Neuronal stem cell (in vitro differentiated cells): ENCODE measurements at places on chromosomes 2 and 18.

DNA sequence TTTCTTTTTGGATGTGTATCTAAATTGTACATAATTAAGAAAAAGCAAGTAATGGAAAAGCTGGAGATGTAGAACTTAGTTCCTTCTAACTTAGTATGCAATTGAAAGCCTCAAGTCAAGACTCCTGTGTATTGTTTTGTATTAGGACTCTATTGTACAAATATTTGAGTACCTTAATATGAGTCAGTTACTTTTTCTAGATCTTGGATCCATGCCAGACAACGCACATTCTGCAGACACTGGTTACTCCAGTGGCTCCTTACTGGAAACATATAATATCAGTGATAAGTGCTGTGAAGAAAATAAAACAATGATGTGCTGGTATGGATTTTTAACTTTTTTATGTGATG is 1.5 kb downstream of the SLC39A10 start:
- peaks cover 5% of the 10 kb centered on the region for H3K4me1 ChIP-seq
- no peak for DNase-seq
- peaks cover 11% of the 10 kb centered on the region for H3K36me3 ChIP-seq
- peak overlapping the region; percentile 31 for H3K4me3 ChIP-seq
- no peaks in the 10 kb centered on the region for H3K27me3 ChIP-seq

DNA sequence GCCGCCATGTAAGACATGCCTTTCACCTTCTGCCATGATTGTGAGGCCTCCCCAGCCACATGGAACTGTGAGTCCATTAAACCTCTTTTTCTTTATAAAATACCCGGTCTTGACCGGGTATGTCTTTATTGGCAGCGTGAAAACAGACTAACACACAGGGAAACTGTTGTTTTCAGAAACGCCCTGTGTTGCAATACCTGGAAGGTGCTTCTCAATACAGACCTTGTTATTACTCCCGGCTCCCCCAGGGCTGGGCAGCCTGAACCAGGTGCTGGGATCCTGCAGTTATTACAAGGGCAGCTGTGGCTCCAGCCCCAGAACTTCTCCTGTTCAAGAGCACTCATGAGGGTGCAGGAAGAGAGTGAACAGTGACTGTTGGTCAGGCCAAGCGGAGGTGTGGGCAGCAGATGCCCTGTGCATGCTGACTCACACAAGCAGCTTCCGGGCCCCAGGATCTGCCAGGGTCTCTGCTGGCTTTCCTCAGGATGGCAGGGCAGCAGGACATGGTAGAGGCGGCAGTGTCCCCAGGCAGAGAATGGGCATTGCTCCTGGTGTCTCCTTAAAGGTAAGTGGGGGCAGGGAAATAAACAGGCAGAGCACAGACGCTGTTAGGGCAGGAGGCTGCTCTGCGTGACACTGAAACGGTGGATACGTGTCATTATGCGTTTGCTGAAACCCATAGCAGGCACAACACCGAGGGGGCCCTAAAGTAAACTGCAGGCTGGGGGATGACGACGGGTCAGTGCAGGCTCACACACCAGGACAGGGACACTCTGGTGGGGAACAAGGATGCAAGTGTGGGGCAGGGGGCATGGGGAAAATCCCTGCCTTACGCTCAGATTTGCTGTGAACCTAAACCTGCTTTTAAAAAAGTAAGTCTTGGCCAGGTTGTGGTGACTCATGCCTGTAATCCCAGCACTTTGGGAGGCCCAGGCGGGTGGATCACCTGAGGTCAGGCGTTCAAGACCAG is 89.1 kb downstream of the NDUFA10 start:
- no peak for DNase-seq
- no peak overlapping the region for H3K27ac ChIP-seq
- no peaks in the 10 kb centered on the region for H3K36me3 ChIP-seq
- no peak overlapping the region for H3K4me3 ChIP-seq
- H3K27me3 ChIP-seq: no peaks in the 10 kb centered on the region

GRCh38 chr18:23253630-23254029 is 118.3 kb downstream of the CABLES1 start:
- H3K27me3 ChIP-seq: no peaks in the 10 kb centered on the region
- no peak overlapping the region for H3K4me3 ChIP-seq
- H3K4me1 ChIP-seq: peaks cover 8% of the 10 kb centered on the region
- peaks cover 2% of the 10 kb centered on the region for H3K36me3 ChIP-seq
- no peak for DNase-seq
- no peak overlapping the region for H3K27ac ChIP-seq

GRCh38 chr18:27845897-27846296 is 331.0 kb downstream of the CDH2 start:
- no peak for DNase-seq
- no peaks in the 10 kb centered on the region for H3K27me3 ChIP-seq
- no peaks in the 10 kb centered on the region for H3K4me1 ChIP-seq
- H3K27ac ChIP-seq: no peak overlapping the region
- no peaks in the 10 kb centered on the region for H3K36me3 ChIP-seq

DNA sequence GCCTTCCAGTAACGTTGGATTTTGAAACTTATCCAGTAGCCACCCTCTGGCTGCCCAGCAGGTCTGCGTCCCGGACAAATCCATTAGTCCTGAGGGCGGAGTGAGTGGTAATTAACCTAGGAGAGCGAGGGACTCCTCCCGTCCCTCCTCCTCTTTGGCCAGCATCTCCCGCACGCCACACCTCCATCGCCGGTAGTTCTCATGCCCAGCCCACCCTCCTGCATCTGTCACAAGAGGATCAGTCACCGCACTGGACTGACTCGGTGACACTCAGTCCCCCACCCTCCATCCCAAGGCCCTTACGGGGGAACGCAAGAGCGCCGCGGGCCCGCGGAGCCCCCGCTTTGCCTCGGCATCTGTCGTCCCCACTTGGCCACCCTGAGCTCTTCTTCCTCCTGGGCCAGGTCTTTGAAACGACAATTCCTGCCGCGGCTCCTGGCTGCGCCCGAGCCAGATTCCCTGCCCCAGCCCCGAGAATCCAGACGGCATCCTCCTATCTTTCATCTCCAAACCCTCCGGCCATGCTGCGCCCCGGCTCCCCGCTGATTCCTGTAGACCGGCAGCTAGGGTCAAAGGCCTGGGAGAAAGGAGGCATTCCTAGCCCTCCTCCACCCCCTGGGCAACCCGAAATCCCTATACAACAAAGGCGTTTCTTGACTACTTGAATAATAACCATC is 77.5 kb downstream of the EIF2AK3 start:
- peak; percentile 59 for DNase-seq
- H3K4me1 ChIP-seq: peaks cover 2% of the 10 kb centered on the region
- H3K27ac ChIP-seq: peak overlapping the region; percentile 22
- H3K27me3 ChIP-seq: peaks cover 4% of the 10 kb centered on the region

GRCh38 chr2:20170704-20171250 is 54.2 kb downstream of the SDC1 start:
- H3K27me3 ChIP-seq: no peaks in the 10 kb centered on the region
- DNase-seq: no peak
- H3K27ac ChIP-seq: no peak overlapping the region
- H3K36me3 ChIP-seq: no peaks in the 10 kb centered on the region
- H3K4me3 ChIP-seq: no peak overlapping the region
- H3K4me1 ChIP-seq: peaks cover 9% of the 10 kb centered on the region

- no peaks in the 10 kb centered on the region for H3K27me3 ChIP-seq
- peak overlapping the region; percentile 99 for H3K27ac ChIP-seq
- peak overlapping the region; percentile 20 for H3K4me3 ChIP-seq
- peak; percentile 92 for DNase-seq
- H3K4me1 ChIP-seq: peaks cover 55% of the 10 kb centered on the region
- no peaks in the 10 kb centered on the region for H3K36me3 ChIP-seq
Measured at GRCh38 chr2:64404002-64404731, 49.8 kb upstream of the LGALSL start.

DNA sequence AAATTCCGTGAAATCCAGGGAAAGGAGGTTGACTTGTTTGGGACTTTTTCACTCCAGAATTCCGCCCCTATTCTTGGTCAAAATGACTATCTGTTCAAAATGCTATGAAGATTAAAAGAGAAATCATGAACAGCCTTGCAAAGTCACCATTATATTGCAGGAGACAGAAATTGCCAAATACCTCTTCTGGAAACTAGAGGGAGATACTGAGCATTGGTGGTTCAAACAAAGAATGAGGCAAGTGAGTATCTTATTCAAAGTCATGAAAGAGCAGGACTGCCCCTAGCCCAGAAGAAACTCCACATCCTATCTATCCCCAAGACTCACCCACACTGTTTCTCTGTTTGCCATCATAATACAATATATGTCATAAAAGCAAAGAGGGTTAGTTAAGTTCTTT is 862.3 kb upstream of the POU3F3 start:
- DNase-seq: no peak
- H3K4me3 ChIP-seq: no peak overlapping the region
- H3K36me3 ChIP-seq: no peaks in the 10 kb centered on the region
- H3K27ac ChIP-seq: no peak overlapping the region
- no peaks in the 10 kb centered on the region for H3K4me1 ChIP-seq

DNA sequence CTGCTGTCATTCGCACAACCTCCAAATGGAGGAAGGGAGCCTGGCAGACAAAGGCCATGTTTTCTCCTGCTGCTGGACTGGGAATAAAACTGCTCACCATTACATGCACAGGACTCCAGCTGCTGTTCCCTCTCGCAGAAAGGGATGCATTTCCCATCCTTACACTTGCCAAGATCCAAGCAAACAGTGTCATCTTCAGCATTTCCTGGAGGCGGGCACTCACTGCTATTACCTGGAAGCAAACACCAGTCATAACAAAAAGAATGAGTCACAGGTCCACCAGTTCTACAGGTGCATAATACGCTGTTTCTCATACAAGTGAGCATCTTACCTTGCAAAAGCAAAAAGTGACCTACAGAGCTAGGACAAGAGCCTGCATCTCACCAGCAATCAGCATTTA is 22.7 kb downstream of the IAH1 start:
- DNase-seq: no peak
- no peak overlapping the region for H3K4me3 ChIP-seq
- H3K27ac ChIP-seq: no peak overlapping the region
- H3K4me1 ChIP-seq: no peaks in the 10 kb centered on the region
- H3K27me3 ChIP-seq: no peaks in the 10 kb centered on the region
- peaks cover 25% of the 10 kb centered on the region for H3K36me3 ChIP-seq

- DNase-seq: no peak
- H3K36me3 ChIP-seq: peaks cover 2% of the 10 kb centered on the region
- H3K27me3 ChIP-seq: no peaks in the 10 kb centered on the region
- H3K4me1 ChIP-seq: peaks cover under 1% of the 10 kb centered on the region
- no peak overlapping the region for H3K27ac ChIP-seq
Measured at GRCh38 chr2:1600191-1601066, 143.9 kb downstream of the PXDN start.

DNA sequence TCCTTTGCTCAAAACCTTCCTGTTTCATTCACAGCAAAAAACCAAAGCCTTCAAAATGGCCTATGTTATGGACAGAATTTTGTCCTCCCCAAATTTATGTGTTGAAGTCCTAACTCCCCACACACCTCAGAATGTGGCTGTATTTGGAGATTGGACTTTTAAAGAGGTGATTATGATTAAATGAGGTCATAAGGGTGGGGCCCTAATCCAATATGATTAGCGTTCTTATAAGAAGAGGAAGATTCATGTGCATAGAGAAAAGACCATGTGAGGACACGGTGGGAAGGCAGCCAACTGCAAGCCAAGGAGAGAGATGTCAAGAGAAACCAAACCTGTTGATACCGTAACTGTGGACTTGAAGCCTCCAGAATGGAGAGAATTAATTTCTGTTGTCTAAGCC is 4.6 kb upstream of the ZNF638 start:
- DNase-seq: no peak
- no peaks in the 10 kb centered on the region for H3K36me3 ChIP-seq
- H3K4me3 ChIP-seq: no peak overlapping the region
- no peaks in the 10 kb centered on the region for H3K27me3 ChIP-seq
- H3K27ac ChIP-seq: no peak overlapping the region
- no peaks in the 10 kb centered on the region for H3K4me1 ChIP-seq

- H3K4me3 ChIP-seq: no peak overlapping the region
- no peaks in the 10 kb centered on the region for H3K4me1 ChIP-seq
- no peak overlapping the region for H3K27ac ChIP-seq
Measured at GRCh38 chr2:125656190-125656589, 999.8 kb upstream of the GYPC start.

- H3K36me3 ChIP-seq: no peaks in the 10 kb centered on the region
- H3K4me3 ChIP-seq: no peak overlapping the region
- no peaks in the 10 kb centered on the region for H3K4me1 ChIP-seq
- DNase-seq: no peak
- no peaks in the 10 kb centered on the region for H3K27me3 ChIP-seq
Measured at GRCh38 chr2:68352651-68353391, 12.3 kb upstream of the PLEK start.

GRCh38 chr2:190599073-190599472 is 49.8 kb upstream of the NAB1 start:
- no peak overlapping the region for H3K4me3 ChIP-seq
- no peaks in the 10 kb centered on the region for H3K36me3 ChIP-seq
- no peaks in the 10 kb centered on the region for H3K27me3 ChIP-seq

DNA sequence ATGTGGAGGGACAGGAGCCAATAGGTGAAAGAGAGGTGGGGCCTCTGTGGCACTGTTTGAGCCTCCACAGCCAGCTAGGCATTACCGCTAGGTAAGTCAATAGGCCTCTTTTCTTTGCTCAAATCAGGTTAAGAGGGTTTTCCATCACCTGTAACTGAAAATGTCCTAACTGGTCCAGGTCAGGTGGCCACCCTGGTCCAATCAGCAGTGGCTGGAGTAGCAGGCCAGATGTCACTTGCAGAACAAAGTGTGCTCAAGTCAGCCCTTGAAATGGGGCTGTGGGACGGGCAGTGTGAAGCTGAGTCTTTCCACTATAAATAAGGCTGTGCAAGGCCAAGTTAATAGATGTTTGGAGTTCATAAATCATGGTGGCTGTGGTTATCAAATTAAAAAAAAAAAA is 20.9 kb downstream of the FBXO36 start:
- H3K27me3 ChIP-seq: no peaks in the 10 kb centered on the region
- H3K36me3 ChIP-seq: no peaks in the 10 kb centered on the region
- no peak overlapping the region for H3K27ac ChIP-seq
- no peaks in the 10 kb centered on the region for H3K4me1 ChIP-seq
- H3K4me3 ChIP-seq: no peak overlapping the region
- no peak for DNase-seq

- H3K4me1 ChIP-seq: peaks cover 5% of the 10 kb centered on the region
- no peaks in the 10 kb centered on the region for H3K27me3 ChIP-seq
- H3K27ac ChIP-seq: no peak overlapping the region
- no peak for DNase-seq
Measured at GRCh38 chr2:18950361-18950851, 361.0 kb upstream of the NT5C1B start.

DNA sequence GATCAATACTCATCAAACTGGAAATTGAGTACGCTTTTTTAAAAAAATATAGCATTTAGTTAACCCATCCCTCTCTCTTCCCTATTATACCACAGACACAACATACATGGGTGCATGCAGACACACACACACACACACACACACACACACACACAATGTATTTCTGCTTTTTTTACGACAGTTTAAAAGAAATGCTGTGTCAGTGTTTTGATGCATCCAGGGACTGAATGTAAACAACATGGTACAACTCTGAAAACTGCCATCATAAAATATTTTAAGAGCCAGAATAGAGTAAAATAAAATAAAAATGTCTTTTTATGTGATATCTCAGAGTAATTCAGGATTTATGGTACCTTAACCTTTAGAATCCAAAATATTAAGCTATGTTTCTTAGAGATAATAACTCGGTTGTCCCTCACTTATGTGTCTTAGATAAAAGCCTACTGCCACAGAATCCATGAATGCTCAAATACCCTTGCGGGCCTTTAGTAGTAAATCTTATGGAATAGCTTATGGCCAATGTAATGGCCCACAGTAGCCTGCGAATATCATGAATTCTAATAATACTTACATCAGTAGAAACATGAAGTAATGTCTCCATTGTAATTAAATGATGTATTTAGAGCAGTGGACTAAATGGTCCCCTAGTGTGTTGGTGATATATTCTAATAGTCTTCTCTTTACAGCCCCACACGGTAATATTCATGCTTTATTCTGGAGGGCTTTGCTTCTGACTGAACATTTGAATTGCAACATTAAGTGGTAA is 251.6 kb upstream of the FIGN start:
- H3K27ac ChIP-seq: peak overlapping the region; percentile 14
- no peak for DNase-seq
- H3K4me3 ChIP-seq: no peak overlapping the region
- H3K27me3 ChIP-seq: no peaks in the 10 kb centered on the region
- peaks cover 27% of the 10 kb centered on the region for H3K4me1 ChIP-seq
- H3K36me3 ChIP-seq: no peaks in the 10 kb centered on the region
